ENCODE measurements at places on chromosomes 3 and 15.

GRCh38 chr15:69554279-69554961 lies 101.8 kb downstream of the RPLP1 start:
- DNase-seq: peak; percentile 94

GRCh38 chr3:60758171-60758570 lies 493.1 kb downstream of the FHIT start:
- no peak for DNase-seq

DNA sequence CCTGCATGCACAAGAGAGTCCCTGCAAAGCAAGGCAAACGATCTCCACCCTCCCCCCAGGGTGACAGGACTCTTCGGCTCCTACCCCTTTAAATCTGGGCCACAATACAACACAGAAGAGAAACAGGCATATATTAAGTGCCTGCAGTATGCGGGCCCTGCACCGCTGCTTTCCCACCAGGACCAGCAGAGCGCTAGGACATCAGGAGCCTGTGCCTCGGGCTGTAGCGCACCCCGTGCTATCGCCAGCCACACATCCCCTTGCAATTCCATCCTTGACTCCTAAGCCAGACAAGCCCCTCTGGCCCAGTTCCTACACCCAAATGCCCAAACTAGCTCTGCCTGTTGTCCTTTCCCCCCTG lies 4.1 kb downstream of the GALNT15 start:
- DNase-seq: no peak

- no peak for DNase-seq
Measured at GRCh38 chr3:130688015-130688688, 58.5 kb downstream of the PIK3R4 start.

DNA sequence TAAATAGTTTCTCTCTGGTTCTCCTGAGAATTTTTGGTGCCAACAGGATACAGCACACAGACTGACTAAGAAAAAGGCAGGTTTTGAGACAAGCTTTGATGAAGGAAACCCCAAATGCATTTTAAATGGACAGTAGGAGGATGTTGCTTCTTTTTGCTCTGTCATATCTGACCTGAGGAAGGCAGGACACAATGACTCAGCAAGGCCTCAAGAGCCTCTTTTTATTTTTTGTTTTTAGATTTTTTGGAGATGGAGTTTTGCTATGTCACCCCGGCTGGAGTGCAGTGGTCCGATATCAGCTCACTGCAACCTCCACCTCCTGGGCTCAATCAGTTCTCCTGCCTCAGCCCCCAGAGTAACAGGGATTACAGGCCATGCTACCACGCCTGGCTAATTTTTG lies 16.9 kb upstream of the KNG1 start:
- no peak for DNase-seq

- DNase-seq: no peak
Measured at GRCh38 chr3:77541203-77541922, 501.5 kb downstream of the ROBO2 start.

DNA sequence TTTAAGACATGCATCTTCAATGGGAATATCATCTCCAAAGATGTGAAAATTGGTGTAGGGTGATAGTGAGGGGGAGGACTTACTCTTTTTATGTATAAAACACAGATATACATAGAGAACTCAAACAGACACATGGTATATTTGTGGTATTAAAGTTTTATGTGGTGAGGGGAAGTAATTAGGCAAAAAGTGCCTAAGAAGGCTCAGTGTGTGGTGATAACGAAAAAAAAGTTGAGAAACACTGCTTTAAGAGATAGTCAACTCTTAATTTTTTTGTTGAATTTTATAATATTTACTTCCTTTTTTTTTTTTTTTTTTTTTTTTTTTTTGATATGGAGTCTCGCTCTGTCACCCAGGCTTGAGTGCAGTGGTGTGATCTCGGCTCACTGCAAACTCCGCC lies 174.2 kb upstream of the FRMD4B start:
- no peak for DNase-seq

GRCh38 chr3:73294537-73294936 lies 233.1 kb downstream of the EBLN2 start:
- DNase-seq: no peak

DNA sequence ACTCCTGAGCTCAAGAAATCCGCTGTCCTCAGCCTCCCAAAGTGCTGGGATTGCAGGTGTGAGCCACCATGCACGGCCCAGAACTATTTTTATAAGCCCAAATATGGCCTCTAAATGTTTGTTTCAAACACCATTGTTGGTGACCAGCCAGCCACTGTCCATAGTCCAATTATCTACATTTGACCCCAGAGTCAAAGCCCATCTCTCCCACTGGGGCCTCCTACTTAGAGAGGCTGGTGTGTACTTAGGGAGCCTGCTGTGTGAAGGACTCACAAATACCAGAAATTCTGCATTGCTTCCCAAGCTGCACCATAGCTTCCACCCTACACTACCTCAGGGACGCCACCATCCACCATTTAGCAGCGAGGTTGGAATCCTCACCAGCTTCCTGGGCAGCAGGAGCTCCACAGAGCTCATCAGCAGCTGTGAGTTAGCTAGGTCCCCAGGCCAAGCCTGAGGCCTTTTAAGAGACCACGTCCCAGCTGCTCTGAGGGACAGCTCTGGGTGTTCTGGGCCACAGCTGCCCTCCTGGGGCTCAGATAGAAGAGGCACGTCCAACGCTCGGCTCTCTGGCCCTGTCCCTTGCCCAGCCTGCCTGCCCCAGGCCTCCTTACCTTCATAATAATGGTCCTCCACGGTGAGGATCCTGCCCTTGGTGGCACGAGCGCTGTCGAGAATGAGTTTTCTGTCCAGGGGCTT lies 29.5 kb downstream of the TKT start:
- no peak for DNase-seq

GRCh38 chr3:77530870-77531269 lies 491.0 kb downstream of the ROBO2 start:
- no peak for DNase-seq

- no peak for DNase-seq
Measured at GRCh38 chr3:190026154-190026553, 94.5 kb downstream of the P3H2 start.

- no peak for DNase-seq
Measured at GRCh38 chr15:67184208-67184925, 70.1 kb downstream of the AAGAB start.

GRCh38 chr3:132405188-132405587 lies 12.1 kb upstream of the DNAJC13 start:
- no peak for DNase-seq

GRCh38 chr3:181327349-181327748 lies 337.8 kb upstream of the DNAJC19 start:
- no peak for DNase-seq

- peak; percentile 24 for DNase-seq
Measured at GRCh38 chr3:17431004-17431403, 311.4 kb downstream of the TBC1D5 start.

- no peak for DNase-seq
Measured at GRCh38 chr3:104687362-104687761, 679.3 kb upstream of the ALCAM start.

- DNase-seq: no peak
Measured at GRCh38 chr3:188722963-188723362, 448.8 kb upstream of the TPRG1 start.

DNA sequence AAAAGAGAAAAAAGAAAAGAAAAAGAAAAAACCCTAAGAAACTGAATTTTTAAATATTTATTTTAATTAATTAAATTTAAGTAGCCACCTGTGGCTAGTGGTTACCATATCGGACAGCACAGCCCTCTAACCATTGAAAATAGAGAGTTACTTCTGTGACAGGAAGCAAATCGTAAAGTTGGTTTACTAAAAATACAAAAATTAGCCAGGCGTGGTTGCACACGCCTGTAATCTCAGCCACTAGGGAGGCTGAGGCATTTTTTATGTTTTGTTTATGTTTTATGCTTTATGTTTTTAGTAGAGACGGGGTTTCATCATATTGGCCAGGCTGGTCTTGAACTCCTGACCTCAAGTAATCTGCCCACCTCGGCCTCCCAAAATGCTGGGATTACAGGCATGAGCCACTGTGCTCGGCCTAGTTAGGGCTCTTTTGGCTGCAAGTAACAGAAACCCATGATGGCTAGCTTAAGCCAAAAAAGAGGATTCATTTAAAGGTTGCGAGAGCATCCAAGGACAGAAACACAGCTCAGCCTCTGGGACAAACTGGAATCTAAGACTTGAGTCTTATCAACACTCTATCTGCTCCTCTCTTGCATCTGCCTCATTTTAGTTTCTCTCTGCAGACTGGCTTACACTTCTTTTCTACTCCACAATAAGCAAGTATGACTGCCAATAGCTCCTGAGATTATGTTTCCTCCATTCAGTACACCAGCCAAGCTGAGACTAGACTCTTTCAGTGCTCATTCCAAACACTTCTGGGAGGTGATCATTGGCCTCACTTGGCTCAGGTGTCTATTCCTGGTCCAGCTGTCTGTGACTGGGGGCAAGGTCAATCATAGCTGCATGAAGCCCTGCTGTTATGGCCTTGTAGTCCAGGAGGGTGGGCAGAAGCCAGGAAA lies 6.8 kb upstream of the SKIL start:
- DNase-seq: no peak

DNA sequence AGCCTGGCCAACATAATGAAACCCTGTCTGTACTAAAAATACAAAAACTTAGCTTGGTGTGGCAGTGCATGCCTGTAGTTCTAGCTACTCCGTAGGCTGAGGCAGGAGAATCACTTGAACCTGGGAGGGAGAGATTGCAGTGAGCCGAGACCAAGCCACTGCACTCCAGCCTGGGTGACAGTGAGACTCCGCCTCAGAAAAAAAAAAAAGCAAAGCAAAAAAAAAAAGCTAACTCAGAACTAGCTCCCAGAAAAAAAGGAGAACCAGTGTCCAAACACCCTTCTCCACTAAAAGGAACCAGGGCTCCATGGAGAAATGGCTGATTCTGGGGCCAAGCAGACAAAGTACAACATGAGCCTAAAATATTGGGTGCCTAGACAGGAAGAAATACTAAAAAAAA lies 16.7 kb upstream of the CRTC3 start:
- DNase-seq: no peak

DNA sequence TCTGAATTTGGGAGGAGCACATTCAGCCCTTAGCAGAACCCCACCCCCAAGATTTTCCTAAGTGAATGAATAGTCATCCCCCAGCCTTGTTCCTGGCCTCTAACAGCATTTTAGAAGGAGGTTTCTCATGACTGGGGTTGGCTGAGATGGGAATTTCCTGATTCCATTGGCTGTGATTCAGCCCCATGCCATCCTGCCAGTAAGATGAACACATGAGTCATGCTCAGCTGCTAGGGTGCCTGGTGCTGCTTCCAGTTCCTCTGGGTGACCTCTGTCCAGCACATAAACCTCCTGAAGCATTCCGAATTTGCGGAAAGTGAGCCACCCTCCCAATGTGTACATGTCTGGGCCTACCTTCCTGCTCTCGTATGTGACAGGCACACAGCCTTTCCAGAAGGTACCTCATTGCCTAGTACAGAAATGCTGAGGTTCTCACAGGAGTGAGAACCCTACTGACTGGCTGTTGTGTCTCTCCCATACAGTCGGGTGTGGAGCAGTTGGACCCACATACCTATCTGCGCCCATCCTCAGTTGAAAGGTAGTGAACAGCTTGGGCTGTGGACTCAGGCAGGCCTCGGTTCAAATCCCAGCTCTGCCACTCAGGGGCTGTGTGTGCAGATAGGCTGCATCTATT lies 91.7 kb downstream of the APBA2 start:
- DNase-seq: no peak

GRCh38 chr3:169117264-169117663 lies 546.2 kb downstream of the MECOM start:
- no peak for DNase-seq

- no peak for DNase-seq
Measured at GRCh38 chr3:111072031-111072921, 660 bp downstream of the NECTIN3 start.

DNA sequence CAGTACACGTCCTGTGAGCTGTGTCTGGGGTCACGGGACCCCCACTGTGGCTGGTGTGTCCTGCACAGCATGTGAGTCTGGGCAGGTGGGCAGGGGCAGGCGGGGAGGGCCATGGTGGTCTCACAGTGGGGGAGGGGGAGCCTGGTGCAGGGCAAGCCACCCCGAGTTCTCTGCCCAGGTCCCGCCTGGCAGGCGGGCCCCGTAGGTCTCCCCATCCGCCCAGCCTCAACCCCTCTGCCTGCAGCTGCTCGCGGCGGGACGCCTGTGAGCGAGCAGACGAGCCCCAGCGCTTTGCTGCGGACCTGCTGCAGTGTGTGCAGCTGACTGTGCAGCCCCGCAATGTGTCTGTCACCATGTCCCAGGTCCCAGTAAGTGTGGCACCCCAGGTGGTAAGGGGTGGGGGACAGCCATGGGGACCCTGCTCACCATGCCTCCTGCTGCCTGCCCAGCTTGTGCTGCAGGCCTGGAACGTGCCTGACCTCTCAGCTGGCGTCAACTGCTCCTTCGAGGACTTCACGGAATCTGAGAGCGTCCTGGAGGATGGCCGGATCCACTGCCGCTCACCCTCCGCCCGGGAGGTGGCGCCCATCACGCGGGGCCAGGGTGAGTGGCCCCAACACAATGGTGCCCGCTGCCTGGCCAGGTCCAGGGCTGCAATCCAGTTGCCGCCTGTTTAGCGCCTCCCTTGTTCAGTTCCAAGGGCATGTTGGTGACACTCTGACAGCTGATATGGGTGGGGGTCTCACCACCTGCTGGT lies 21.9 kb downstream of the PLXNA1 start:
- no peak for DNase-seq

GRCh38 chr3:150150633-150151032 lies 179.9 kb upstream of the PFN2 start:
- no peak for DNase-seq

- no peak for DNase-seq
Measured at GRCh38 chr3:159685801-159686200, 302.8 kb upstream of the IL12A start.

- no peak for DNase-seq
Measured at GRCh38 chr3:177439694-177440269, 242.5 kb upstream of the TBL1XR1 start.

GRCh38 chr3:115211810-115212492 lies 64.9 kb upstream of the ZBTB20 start:
- no peak for DNase-seq

- no peak for DNase-seq
Measured at GRCh38 chr3:55060896-55061719, 133.2 kb upstream of the LRTM1 start.

- no peak for DNase-seq
Measured at GRCh38 chr3:141057436-141057835, 6.3 kb downstream of the SPSB4 start.

DNA sequence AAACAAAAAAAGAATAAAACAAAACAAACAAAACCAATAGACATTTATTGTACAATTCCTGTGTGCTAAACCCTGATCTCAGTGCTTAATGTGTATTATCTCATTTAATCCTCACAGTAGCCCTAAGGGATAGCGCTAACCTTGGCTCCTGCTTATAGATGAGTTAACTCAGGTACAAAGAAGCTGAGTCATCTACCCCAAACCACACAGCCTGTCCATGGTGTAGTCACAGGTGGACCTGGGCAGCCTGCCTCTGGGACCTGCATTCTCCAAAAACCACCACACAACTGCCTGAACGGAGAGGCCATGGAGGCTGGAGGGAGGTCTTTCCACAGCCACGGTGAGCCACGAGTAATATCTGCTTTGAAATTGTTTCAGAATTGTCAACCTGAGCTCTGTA lies 5.5 kb upstream of the CLN6 start:
- no peak for DNase-seq

GRCh38 chr3:34856081-34856947 lies 783.0 kb upstream of the ARPP21 start:
- DNase-seq: no peak

- no peak for DNase-seq
Measured at GRCh38 chr3:49842843-49843517, 13.4 kb downstream of the TRAIP start.

Measured in NCI-H748 treated with DMSO at 0.1 percent for 48 hours (cell line).